ENCODE measurements at places on chromosomes 1 and 21.

GRCh38 chr1:195941314-195941713 lies 666.9 kb downstream of the KCNT2 start:
- no peak for DNase-seq

DNA sequence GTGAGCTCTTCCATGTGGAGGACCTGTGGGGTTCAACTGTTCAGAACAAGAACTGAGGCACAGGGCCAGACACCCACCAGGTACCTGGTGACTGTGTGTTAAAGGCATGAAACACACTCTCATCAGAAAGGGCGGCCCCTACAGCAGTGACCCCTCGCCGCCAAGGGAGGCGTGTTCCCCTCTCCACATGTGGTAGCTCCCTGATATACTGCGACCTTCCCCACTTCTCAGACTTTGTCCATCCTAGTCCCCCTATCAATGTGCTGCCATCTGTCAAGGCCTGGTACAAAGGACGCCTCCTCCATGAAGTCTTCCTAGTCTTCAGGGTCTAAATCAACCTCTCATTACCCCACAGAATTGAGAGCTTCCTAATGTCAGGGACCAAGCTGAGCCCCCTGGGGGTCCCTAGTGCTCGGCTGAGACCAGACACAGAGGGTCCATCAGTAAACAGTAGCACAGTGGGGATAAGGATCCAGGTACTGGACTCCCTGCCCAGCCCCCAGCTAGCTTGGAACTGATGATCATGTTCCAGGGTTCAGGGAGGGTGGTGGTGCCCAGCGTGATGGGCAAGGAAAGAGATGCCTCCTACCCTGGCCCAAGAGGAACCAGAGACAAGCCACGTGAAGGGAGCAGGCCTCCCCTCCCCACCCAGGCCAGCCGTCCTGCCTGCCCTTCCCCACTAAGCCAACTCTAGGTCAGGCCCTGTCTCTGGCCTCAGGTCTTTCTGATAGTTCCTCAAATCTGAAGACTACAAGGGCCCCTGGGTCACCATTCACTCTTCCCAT lies 10.3 kb downstream of the SDC3 start:
- no peak for DNase-seq

DNA sequence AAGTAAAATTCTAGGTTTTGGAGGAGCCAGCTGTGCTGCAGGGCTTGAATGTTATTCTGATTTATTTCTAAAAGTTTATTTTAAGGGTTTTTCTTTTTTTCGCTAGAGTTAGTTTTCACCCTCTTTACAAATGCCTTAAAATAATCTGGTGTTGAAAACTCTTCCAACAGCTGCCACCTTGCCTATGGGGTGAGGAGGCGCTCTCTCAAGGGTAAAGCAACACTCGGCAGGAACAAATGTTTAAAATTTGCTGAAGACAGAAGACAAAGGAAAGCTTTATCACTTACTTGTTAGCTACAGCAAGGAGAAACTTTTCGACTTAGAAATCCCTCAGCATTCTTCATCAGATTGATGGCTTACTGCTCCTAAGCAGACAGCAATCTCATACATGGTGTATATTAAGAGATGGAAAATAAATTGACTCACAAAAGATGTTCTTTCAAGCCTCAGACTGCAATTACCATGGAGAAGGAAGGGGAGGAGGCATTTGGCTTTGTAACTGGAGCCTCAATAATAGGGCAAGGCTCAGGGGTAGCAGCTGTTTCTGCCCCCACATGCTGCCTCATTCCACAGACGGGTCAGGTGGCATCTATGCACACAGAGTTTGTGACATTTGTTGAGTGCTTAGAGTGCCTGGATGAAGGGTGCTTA lies 79.8 kb upstream of the RALGPS2 start:
- DNase-seq = no peak

GRCh38 chr1:220908757-220909156 lies 29.5 kb downstream of the HLX start:
- DNase-seq = peak; percentile 39

GRCh38 chr21:31316488-31317169 lies 27.4 kb downstream of the TIAM1 start:
- DNase-seq = no peak

DNA sequence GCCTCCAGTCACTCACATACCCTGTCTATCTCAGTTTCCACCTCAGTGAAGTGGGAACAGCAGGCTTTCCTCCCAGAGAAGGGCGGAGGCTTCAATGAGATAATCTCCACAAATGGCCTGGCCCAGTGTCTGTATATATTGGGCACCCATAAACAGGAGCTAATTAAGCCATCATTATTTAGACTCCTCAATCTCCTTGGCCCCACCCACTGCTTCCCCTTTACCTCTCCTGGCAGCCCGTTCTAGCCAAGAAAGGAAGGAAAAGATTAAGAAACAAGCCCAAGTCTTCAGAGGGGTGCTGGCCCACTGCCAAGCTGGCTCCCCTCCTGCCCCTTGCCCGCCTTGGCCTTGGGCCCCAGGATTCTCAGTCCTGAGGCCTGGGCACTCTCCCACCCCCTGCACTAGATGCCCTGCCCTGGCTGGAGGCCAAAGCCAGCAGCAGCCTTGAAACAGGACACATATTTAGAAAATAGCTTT lies 15.9 kb upstream of the EPB41 start:
- DNase-seq = no peak

GRCh38 chr1:153598309-153599172 lies 14.4 kb downstream of the S100A16 start:
- no peak for DNase-seq

GRCh38 chr1:72122099-72122880 lies 160.0 kb downstream of the NEGR1 start:
- DNase-seq = peak; percentile 48

DNA sequence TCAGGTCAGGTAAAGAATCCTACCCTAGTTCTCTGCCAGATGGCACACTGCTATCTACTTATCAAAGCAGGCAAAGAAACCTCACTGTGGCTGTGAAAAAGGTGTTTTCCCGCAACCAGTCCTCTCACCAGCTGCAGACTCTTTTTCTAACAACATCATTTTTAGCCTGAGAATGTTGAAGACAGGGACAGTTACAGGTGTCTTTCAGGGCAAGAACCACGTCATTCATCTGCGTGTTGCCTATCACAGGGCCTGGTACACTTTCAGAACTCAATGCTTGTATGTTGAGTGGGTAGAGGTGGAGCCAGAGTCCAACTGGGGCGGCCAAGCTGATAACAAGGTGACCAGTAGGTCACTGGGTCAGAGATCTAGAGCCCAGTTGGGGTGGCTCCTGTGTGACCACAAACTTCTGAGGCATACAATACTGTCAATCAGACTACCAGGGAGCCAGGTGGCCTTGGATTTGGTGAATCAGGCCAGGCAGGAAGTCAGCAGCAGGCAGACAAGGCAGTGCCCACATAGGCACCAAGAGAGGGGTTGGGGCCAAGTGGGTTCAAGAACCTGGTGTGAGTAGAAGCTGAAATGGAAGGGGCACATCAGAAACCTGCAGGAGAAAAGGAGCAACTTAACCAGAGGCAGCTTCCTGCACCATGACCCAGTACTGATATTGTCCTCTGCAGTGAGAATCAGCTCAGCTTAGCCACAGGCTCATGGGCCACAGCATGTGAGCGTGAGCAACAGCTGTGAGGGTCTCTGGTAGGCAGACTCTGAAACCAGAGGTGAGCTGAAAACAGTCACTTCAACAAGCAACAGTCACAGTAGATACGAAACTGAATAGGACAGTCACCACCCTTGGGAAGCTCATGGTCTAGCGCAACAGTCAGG lies 123.6 kb downstream of the DTL start:
- no peak for DNase-seq

- DNase-seq = no peak
These were observed 1.1 kb upstream of the BSND start for GRCh38 chr1:54997711-54997986.

DNA sequence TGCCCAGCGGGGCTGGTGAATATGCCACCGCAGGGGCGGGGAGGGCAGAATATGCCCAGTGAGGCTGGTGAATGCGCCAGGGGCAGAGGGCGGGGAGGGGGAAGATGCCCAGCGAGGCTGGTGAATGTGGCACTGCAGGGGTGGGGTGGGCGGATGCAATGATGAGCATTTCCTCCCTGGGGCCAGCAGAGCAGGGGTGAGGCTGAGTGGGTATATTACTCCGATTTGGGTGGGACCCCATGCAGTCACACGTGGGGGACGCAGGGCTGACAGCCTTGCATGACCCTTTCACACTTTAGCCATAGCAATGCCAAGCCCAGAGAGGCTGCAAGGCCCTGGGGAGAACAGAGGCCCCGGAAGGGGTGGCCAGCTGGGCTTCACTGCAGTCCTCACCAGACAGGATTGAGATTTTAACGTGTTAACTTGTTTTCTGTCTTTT lies 9.3 kb upstream of the SLX9 start:
- peak; percentile 30 for DNase-seq

DNA sequence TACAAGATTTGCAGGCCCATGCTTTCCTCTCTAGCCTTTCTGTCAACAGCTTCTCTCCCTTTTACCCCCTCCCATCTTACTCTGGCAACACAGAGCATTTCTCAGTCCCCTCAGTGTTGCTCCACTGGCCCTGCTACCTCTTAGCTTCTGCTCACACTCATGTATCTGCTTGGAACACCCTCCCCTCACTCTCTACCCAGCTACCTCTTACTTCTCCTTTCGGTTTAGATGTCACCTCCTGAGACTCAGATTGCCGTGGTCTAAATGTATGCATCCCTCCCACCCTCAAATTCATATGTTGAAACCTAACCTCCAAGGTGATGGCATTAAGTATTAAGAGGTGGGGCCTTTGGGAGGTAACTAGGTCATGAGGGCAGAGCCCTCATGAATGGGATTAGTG lies 80.1 kb downstream of the FOXD2 start:
- no peak for DNase-seq

DNA sequence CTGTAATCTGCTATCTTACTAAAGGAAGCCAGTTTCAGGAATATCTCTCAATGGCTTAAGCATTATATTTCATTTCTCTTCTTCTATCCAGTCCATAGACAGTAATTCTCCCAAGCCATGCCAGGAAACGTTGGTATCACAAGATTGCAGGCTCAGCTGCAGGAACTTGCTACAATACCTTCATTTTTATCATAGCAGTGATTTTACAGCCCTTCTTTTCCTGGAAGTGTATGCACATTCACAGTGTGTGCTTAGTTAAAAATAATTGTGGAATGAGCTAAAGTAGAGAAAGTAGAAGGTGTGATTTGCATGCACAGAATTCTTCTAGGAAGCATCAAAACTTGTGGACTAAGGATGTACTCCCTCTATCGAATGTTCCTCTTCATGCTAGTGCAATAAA lies 647.2 kb upstream of the PTBP2 start:
- DNase-seq = no peak

DNA sequence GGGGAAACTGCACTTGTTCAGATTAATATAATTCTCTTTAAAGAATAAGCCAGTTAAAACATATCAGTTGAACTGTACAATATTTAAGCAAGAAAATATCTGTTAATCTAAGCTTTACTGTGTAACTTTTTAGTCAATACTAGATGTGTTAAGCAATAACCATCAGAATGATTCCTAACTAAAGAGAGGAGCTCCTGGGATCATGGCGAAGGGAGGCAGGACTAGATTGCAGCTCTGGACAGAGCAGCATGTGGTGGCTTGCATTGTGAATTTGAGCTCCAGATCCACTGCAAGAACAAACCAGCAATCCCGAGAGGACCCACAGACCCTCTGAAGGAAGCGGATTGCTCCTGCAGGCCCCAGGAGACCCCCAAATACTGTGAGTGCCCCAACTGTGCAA lies 21.9 kb downstream of the LYST start:
- DNase-seq = no peak

- no peak for DNase-seq
These were observed 143.9 kb upstream of the KLHDC7A start for GRCh38 chr1:18336801-18337200.
